ENCODE measurements at places on chromosomes 6 and 20.
A peak's percentile ranks its signal among the peaks of the same experiment; 100 is the strongest.

DNA sequence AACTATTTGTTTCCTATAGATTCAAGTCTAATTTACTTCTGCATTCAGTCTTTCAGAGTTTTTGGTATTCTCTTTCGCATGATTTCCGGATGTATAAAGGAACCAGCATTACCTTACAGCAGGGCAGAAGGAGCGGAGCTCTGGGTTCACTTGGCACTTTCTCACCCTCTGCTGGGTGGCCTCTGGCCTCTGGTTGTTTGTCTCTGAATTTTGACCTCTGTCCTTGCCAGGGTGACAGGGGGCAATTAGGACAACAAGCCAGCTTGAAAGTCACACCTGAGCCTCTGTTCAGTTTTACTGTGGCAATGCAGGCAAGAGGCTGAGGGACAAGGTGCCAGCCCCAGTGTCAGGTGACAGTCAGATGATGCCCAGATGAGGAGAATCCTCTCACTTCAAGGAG is 69.4 kb upstream of the KIF25 start:
- DNase-seq, result no peak

DNA sequence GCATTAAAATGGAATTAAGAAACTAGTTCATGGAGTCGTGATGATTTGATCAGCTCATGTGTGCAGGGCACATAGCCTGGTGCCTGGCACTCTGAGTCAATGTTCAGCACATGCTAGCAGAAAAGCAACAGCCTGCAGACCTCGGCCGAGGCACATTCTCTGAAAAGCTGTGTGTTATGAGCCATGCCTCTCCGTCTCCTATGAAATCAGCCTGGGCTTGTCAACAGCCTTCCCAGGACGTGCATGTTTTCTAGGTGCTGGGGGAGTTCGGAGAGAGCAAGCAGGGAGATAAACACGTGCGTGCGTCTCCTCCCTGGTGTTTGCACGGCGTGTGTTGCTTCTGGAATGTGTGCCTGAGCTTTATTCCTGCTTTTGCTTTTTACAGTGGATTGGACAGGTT is 207.8 kb upstream of the KCNG1 start:
- no peak for DNase-seq

DNA sequence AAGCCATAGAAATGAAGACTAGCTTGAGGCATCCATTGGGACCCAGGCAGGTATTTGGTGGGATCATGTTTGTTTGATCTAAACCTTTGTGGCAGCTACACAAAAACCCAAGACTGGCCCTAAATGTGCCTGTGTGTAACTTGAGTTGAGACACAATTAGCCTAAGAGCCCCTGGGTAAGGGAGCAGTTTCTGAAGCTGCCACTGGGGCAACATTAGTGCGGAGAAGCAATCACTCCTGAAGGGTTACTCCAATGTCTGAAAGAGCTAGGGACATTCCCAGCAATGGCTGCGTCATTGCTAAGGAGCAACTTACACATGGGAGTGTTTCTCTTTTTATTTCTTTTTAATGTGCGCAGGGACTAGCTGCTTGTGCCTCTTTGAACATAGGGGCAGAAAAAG is 67.9 kb upstream of the EEF1E1 start:
- no peak for DNase-seq

DNA sequence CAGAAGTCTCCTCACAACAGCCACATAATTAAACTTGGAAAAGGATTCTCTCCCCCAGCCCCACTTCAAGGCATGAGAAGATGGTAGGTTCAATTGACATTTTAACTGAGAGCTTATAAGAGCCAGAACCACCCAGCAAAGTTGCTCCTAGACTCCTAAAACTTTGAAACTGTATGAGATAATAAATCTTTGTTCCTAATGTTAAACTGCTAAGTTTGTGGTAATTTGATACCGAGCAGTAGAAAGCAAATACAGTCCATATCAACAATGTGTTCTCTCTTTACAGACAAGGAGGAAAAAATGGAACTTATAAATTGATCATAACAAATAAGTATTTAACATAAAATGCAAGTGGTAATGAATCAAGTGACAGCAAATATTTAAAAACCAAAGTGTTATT is 831.8 kb downstream of the MAFB start:
- no peak for DNase-seq

- DNase-seq, result no peak
Measured at GRCh38 chr6:147704691-147705090, 196.2 kb downstream of the SAMD5 start.

DNA sequence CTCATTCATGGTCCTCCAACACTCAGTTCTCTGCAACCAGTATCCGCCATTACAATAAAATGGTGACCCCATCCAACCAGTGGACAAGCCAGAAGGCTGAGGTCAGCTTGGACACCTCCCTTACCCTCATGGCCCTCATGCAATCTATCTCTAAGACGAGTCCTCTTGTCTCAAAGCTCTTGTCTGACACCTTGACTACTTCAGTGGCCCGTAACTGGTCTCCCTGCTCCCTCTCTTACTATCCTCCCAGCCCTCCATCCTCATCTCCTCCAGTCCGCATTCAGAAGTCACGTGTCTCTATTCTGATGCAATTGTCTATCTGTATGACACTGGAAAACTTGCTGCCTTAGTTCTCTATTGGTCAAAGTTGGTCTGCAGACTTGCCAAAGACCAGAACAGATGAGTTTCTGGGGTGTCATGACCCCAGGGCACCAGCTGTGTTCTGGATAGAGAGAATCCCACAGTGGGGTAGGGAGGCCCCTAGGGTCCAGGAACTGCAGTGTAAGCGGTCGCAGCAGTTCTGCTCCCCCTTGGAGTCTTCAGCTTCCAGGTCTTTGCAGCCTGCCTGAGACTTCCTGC is 59.6 kb upstream of the RNF24 start:
- no peak for DNase-seq

- DNase-seq, result no peak
Measured at GRCh38 chr6:35751594-35751993, 14.8 kb downstream of the ARMC12 start.

DNA sequence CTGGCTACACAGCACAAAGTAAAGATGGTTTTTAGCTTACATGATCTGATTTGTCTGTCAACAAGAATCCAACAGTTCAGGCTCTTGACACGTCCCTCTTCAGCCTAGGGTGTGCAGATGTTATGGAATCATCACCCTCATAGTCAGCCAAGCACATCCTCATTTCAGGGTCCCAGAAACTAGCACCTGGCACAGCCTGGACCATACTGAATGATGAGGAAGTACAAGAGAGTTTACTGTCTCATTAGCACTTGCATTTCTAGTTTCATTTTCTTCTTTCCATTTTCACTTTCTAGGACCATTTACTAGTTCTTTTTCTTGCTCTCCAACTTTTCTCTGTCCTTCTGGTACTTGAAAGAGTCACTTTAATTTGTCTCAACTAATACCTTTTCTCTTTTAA is 6.5 kb downstream of the RIPOR2 start:
- DNase-seq, result no peak

GRCh38 chr6:158060455-158061360 is 79.0 kb downstream of the SYNJ2 start:
- DNase-seq, result peak; percentile 96

DNA sequence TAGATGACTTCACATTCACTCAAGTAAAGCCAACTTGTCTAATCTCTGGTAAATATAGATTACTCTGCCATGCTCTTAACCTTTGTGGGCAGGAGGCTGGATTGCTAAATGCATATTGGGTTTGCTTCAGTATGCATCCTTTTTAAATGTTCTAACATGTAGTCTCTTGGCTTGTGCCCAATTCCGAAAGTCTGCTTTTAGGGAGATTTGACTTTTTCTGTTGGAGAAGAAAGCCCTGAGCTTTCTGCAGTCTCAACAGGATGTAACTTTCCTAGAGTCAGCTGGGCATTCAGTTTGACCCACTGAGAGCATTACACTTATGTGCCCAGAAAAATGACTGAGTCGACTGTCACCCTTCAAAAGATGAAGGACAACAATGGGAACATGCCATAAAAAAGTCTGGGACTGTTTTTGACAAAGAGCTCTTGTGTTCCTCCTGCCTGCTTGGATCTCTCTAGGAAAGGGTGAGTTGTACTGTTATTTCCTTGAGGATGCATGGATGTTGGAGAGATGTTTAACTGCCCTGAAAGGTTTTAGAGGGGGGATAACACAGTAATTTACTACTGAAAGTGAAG is 299.4 kb downstream of the ZFAND3 start:
- no peak for DNase-seq

DNA sequence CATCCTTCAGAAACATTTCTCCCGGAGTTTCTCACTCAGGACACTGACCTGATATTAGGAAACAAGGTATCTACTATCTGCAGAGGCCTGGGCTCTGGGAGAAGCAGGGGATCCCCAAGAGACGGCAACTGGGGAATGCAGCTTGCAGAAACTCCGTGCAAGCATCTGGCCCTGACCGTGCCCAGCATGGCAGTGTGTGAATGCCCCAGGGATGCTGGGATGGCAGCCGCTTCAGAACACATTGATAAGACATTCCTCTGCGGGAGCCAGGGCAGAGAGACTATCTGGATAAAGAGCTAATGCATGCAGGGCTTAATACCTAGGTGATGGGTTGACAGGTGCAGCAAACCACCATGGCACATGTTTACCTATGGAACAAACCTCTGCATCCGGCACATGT is 55.4 kb downstream of the NFATC2 start:
- DNase-seq, result no peak

DNA sequence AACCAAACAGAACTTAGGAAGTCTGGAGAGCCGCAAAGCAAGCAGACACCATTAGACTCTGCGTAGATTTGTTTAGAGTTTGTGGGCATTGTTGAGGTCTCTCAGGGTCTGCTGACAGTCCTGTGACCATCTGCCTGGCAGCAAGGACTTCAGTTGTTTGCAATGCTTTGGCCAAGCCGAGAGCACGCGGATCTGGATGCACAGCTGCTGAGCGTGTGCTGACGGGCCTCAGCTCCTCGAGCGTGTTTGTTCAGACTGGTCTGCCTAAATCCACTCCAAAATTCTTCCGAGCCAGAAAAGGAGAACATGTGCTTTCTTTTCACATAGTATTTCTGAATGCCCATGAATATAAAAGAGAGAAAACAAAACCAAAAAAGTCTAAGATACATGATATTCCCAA is 159.0 kb downstream of the ZNF217 start:
- no peak for DNase-seq

DNA sequence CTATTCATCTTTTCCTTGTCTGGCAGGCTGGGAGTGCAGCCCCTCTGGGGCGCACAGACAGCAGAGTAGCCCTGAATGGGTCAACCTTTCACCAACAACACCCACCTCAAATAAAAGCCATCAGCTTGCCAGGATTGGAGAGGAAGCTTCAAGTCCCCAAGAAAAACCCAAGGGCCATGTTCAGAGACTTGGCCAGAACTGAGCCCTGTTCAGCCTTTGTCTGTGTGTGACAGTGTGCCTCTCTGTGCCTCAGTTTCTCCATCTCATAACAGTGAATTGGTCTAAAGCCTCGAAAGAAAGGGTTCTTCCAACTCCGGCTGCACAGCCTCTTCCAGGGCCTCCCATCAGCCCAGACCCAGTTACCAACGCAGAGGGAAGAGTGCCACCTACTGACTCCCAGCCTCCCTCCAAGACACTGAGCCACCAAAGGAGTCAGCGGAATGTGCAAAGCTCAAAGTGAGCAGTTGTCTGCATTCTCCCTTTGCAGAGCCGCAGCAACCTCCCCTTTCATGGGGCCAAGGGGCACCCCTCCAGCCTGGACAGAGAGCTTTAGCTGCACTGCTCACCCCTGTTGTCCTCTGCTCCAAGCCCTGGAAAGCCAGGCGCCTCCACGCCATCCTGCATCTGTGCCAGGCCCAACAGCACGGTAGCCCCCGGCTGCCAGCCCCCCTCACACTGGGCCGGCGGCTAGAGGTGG is 82.7 kb upstream of the TOP1 start:
- DNase-seq, result peak; percentile 35

DNA sequence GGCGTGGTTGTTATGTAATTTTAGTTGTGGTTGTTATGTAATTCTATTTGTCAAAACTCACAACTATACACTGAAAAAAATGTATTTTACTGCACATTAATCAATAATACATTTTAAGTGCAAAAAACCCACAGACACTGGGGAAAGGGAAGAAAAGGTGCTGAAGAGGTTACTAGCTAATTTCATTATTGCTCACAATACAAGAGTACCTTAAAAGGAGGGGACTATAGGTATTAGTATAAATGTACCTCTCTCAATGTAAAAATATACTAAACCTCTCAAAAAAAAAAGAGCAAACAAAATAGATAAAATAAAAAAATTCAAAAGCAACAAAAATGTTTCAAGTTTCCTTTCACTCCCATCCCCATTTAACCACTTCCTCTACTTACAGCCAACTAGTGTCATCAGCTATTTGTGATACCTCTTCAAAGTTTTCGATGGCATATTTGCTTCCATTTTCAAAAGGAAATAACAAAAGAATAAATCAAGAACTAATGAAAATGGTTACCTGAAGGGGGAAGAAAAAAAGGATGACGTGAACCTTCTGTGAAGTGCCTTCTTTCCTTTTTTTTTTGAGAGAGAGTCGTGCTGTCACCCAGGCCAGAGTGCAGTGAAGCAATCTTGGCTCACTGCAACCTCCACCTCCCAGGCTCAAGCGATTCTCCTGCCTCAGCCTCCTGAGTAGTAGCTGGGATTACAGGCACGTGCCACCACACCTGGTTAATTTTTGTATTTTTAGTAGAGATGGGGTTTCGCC is 30.2 kb downstream of the RANBP9 start:
- DNase-seq, result no peak

DNA sequence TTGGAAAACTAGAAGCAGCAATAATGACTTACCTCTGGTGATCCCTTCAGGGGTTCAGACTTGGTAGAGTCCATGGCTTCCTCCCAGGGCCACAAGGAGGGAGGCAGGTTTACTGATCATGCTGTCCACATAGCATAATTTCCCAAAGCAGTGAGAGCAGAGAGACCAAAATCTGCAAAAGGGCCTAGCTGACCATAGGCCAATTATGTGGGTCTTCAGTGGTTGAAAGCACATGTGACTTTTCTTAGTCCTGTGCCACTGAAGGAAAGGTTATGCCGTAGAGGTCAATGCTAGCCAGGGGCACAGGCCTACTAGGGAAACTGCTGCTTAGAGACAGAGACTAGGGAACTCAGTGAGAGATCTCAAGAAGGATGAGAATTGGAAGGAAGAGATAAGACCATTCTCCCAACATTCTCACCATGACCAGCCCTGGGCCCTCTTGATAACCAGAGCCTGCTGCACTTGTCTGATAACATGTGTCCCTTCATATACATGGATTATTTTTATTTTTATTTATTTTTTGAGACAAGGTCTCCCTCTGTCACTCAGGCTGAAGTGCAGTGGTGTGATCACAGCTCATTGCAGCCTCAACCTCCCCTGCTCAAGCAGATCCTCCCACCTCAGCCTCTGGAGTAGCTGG is 2.0 kb upstream of the GTPBP2 start:
- no peak for DNase-seq

DNA sequence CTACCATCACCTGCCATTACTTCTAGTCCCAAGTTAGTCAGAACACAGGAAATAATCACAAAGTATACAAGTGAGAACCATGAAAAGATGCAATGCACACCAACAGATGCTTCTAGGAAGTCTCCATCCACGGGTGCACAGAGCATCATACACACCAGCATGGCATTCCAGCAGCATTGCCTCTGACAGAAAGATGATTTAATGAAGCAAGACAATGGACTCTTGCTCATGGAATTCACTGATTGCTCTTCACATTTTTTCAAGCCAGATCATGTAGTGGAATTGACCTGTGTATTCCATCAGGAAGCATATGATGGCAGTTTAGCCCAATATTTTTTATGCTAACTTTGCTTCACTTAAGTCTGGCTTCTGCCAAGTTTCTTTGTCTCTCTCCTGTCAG is 406.3 kb upstream of the RGS17 start:
- DNase-seq, result peak; percentile 49
